ENCODE measurements at places on chromosomes 13 and 19.

GRCh38 chr19:11221082-11221598 is 18.3 kb upstream of the ANGPTL8 start:
- no peak for DNase-seq

GRCh38 chr13:44816701-44817100 is 172.6 kb downstream of the NUFIP1 start:
- no peak for DNase-seq

- DNase-seq, result no peak
These were observed 39.8 kb downstream of the TNFRSF19 start for GRCh38 chr13:23609874-23610576.

DNA sequence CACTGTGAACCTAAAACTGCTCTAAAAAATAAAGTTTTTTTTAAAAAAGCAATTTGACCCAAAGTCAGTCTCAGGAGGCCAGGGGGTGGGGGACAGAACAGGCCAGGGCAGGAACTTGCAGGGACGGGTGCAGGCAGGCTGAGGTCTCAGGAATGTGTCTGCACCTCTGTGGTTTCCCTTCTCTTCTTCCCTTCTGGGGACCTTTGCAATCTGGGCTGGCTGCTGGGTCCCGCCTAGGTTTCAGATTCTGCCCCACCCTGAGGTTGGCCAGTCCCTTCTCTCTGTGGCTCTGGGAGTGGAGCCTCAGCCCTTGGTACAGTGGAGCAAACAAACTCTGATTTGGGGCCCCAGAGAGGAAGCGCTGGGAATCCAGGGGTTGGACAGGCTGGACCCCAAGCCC is 5.3 kb upstream of the F2RL3 start:
- DNase-seq, result no peak

DNA sequence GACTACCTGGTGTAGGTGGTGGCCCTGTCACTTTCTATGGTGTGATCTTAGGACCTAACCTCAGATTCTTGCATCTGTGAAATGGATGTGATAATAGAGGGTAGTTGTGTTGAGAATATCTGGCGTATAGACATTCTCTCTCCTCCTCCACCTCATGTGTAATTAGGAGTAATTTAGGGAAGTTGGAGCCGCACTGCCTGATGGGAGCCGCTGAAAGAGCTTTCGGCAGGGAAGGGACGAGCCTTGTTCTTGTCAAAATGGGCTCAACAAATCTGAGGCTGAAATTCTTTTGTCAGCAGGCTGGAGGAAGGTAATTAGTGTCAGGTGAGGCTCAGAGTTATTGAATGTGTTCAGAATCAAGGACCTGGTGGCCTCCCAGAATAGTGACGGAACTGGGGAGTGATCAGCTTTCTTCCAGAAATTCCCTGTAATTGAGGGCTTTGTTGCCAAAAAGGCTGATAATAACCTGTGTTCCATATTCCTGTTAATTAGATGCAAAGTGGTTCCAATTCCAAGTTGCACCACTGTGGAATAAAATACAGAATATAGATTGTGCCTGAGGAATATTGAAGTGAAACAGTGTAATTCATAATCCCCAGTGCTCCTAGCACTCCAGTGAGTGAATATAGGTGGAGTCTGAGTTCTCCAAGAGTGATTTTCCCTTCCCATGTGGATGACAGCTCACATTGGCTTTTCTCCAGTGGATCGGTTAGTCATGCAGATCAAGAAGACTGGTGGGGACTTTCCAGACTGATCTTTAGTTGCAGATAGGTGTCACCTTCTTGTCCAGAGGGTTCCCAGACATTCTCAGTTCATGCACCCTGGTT is 47.5 kb downstream of the SPATA13 start:
- DNase-seq, result peak; percentile 85

GRCh38 chr13:84870190-84870589 is 929.0 kb downstream of the SLITRK6 start:
- DNase-seq, result no peak

DNA sequence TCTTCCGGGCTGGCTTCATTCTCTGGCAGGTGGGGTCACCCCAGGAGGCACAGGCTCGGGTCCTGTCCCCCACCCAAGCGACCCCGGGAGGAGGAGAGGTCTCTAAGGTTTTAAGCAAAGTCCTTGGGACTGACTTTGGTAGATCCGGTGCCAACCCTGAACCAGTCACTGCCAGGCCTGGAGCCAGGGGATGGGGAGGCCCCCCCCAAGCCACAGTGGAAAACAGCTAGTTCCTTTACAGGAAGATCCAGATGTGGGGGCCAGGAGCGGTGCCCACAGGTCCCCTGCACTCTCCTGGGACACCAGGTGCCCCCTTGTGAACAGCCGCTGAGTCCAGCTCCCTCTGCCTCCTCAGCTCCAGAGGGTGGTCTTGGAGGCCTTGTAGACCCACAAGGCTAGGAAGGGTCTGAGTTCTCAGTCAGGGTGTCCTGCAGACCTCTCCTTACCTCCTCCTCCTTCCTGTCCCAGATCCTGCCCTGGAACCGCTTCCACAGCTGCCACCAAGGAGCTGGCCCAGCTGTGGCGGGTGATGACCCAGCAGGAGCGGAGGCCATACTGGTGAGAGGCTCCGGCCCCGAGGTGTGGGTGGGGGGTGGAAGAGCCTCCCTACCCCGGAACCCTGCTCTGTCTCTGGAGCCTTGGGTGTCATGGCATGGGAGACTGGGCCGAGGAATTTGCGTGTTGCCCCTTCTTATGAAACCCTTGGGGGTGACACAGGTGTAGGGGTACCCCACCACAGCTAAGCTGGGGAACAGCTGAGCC is 6.0 kb downstream of the SIX5 start:
- no peak for DNase-seq

DNA sequence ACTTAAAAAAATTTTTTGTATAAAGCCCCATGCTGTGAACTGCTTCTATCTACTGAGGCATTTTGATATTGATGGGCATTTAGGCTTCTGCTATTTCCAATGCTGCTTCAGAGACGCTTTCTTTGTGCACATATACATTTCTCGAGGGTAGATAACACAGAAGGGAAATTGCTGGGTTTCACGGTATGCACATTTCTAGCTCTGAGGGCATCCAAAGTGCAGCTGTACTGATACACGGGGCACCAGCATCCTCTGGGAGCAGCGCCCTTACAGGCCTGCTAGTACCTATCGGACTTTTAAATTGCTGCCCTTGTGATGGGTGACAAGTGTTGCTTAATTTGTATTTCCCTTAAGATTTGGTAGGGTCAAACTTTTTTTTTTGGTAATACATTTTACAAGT is 88.6 kb downstream of the KCTD15 start:
- DNase-seq, result no peak

DNA sequence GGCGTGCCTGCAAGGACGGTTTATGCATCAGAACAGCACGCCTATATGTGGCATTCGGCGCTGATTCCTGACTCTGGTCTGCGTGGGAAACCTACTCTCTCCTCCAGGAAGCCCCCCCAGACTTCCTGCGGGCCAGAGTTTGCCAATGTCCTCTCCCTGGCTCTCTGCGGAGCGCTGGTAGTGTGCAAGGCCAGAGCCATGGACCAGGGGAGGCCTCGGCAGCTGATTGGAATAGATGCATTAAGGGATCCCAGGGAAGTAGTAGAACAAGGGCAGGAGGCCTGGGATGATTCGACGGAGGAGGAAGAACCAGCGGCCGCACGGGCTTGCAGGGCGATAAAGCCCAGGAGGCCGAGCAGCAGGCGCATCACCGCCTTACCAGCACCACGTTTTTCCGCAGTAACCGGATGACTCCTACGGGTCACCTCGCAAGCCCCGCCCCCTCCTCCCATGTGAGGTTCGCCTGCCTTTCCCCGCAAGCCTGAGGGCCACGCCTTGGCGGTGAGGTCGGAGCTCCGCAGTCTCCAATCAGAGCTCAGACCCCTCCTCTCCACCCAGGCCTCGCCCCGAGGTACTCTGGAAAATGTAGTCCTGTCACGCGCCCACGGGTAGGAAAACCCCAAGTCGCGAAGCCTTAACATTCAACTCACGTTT is 5.0 kb downstream of the CLEC11A start:
- peak; percentile 92 for DNase-seq

- DNase-seq, result no peak
These were observed 24.3 kb downstream of the ERCC5 start for GRCh38 chr13:102869948-102870676.

DNA sequence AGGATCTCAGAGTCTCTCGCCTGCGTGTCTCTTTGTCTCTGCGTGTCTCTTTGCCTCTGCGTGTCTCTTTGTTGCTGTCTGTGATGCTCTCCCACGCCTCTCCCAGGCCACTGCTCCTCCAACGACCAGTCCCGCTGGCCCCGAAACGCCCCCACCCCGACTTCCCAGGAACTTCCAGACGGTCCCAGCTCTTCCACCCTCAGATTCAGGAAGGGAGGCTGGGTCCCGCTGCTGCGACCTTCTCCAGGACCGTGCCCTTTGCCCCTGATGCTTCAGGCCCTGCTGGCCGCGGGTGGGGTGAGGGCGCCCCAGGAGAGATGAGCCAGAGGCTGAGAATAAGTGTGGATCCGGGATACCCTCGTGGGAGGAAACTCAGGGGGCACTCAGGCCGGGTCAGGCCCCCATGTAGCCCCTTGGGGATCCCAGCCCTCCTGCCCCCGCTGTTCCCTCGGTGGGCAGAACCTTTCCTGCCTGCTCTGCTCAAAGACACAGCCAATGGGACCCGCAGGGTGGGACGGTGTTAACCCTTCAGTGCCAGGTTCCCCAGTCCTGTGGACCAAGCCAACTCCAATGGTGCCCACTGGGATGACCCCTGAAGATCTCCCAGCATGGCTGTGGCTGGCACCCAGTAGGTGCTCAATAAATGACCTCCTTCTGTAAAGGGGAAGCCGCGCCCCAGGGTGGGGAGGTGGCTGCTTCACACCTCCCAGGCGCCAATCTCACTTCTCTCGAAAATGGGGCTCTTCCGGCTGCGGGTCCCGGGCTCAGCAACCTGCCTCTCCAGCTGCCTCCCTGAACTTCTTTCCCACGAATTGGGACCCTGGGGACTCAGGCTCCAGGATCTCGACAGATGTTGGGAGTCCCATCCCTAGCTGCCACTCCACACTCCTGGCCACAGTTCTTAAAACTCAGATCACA is 1.5 kb upstream of the S1PR5 start:
- no peak for DNase-seq

- peak; percentile 36 for DNase-seq
These were observed 831 bp downstream of the PGPEP1 start for GRCh38 chr19:18340990-18341868.

- no peak for DNase-seq
These were observed 472.4 kb downstream of the DCT start for GRCh38 chr13:94007072-94007471.

- no peak for DNase-seq
These were observed 4.1 kb upstream of the RPS9 start for GRCh38 chr19:54196536-54196935.

- no peak for DNase-seq
These were observed 169.6 kb upstream of the SOX1 start for GRCh38 chr13:111897178-111897845.

DNA sequence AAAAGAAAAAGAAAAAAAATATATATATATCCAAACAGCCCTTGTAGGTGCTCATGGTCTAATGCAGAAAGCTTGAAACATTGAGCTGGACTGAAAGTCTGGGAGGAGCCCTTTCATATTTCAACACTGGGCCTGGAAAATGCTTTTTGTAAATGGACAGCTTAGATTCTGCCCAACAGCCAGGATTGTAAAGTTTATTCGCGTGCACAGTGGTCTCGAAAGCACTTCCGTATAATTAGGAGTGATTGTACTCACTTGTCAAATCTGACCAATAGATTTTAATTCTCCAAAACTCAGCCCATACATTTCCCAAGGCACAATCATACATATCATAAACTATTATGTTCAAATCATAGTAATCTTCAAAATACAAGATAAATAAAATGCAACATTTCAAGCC is 260.1 kb downstream of the COL4A1 start:
- no peak for DNase-seq

GRCh38 chr13:26372747-26373146 is 118.8 kb downstream of the CDK8 start:
- DNase-seq, result no peak

DNA sequence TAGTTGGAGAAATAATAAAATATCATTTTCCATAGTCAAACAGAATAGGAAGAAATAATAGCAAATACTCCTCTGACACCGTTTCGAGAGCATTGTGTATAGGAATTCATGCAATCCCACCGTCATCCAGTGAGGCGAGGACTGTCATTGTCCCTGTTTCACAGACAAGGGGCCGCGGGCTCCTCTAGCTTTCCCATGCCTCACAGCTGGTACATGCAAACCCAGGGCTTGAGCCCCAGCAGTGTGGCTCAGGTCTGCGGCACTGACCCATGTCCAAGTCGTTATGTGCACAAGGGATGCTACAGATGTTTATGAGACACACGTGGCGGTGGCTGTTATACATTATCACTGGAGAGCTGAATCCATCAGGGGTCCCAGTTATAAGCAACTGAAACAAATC is 18.5 kb upstream of the ATP11A start:
- no peak for DNase-seq

DNA sequence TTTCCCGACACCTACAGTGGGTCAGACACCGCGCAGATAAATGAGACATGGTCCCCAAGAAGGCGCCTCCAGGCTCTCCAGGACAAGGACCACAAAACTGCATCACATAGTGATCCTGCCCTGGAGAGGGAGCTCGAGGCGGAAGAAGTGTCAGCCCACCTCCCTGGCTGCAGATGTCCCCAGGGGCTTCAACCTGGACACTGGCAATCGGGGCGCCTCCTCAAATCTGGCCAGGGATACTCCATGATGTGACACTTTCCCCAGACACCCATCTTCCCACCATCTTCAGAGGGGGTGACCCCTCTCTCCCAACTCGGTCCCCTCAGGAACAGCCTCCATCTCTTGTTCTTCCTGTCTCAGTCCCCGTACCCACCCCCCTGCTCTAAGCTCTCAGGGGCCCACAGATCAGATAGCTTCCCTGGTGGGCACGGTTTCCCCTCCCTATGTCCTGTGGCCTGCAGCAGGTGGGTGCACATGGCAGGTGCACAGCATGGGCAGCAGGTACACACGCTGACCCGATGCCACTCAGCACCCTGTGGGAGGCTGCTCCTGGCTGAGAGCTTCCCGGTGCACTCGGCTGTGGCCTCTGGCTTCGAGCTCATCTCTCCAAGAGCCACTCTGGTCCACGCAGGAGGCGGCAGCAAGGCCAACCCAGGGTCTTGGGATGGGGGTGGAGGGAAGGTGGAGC is 61.2 kb downstream of the PEPD start:
- DNase-seq, result no peak

- DNase-seq, result peak; percentile 32
These were observed 8.4 kb upstream of the FLT1 start for GRCh38 chr13:28503182-28503967.

DNA sequence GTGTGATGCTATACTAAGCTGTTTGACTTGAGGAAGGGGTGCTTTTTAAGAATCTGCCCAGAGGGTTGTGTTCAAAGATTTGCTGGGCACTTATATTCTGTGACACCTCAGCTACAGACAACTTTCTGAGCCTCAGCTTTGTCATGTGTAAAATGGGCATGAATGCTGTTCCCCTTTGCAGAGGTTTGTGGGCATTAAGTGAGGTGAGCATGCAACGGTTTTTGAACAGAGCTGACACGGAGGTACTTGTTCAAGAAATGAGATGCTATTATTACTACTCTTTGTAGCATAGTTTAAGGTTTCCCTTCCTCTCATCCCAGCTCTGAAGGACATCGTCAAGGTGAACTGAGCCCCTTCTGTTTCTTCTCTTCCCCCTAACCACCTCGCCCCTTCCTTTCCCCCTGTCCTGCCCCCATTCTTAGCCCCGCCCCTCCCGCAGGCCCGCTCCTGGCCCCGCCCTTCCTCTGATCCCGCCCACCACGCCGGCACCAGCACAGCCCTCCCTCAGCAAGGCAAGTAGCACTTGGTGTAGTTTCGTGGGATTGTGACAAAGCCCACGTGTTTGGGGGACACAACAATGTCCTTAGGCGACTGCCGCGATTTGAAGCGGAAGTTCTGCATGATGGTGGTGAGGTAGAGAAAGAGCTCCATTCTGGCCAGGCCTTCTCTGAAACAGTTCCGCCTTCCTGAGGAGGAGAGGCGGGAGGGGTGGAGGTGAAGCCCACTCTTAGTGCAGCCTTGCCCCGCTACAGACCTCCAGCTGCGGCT is 26.1 kb upstream of the CYP2A7 start:
- DNase-seq, result no peak
